Renal cortex interstitium (tissue), 15 donors: ENCODE measurements at places on chromosomes 13 and 19. TPM values are rescaled to one million over a fixed set of nuclear protein-coding genes. Genes with fewer than 3 reads are reported as not detected.

SBK3 gene
- 0.12 TPM for polyA plus RNA-seq

FCAR gene
- 0.68 TPM for polyA plus RNA-seq

SLC6A16 gene
- 5.3 TPM for polyA plus RNA-seq

GRCh38 chr19:10228920-10229319 is 2.2 kb downstream of the S1PR2 start:
- no peak for DNase-seq

GRCh38 chr13:33197541-33197971 is 88.0 kb downstream of the STARD13 start:
- DNase-seq = no peak

GRCh38 chr19:14080887-14081796 is 4.4 kb downstream of the C19orf67 start:
- peak; percentile 99 for DNase-seq
